ENCODE measurements at places on chromosomes 2 and 18.

GRCh38 chr2:79116997-79117928, 3.0 kb upstream of the REG1A start:
- no peak for DNase-seq

GRCh38 chr18:10217211-10217610, 237.2 kb upstream of the APCDD1 start:
- no peak for DNase-seq

GRCh38 chr2:145067549-145068030, 547.7 kb upstream of the ZEB2 start:
- DNase-seq, result no peak

DNA sequence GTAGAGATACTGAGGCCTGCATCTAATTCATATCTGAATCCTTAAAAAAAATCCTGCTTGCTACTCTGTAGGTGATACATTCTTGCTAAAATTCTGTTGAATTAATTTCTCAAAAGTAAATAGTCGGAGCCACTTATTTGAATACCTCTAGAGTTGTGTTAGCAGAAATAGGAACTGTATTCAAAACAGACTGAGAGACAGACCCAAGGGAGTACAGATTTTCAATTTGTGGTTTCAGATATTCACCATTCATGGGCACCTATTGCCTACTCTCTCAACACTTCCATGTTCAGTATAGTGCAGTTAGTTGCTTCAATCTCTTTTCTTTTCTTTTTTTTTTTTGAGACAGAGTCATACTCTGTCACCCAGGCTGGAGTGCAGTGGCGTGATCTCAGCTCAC, 46.6 kb upstream of the CTLA4 start:
- no peak for DNase-seq

DNA sequence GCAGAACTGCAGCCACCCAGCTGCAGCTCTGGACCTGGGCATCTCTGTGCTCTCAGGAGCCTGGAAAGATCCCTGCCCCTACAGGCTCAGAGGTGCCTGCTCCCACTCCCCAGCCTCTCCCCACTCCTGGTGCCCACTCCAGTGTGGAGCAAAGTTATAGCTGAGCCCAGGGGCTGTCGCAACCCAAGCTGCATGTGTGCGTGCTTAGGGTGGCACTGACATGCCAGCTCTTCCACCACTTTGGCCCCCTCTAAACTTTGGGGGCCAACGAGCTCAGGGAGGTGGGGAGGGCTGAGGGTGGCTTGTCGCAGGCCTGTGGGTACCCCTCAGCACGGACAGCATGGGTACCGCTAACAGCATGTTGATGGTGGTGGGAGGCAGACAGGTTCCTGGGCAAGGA, 126.3 kb upstream of the FHL2 start:
- no peak for DNase-seq

DNA sequence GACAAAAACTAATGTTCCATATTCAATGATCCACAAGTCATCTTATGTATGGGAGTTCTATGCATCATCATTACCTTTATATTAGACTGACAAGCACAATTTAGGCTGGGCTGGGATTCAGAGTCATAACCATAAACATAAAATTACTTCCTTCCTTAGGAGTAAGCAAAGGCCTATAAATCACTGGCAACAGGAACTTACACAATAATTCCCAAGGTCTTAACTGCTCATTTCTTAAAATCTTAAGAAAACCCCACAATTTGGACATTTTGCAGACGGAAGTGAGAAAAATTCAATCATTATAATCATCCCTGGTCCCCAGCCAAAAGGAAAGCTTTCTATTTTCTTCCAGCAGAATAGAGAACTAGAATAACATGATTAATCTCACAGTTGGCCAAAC, 232.3 kb downstream of the DYM start:
- DNase-seq, result no peak

DNA sequence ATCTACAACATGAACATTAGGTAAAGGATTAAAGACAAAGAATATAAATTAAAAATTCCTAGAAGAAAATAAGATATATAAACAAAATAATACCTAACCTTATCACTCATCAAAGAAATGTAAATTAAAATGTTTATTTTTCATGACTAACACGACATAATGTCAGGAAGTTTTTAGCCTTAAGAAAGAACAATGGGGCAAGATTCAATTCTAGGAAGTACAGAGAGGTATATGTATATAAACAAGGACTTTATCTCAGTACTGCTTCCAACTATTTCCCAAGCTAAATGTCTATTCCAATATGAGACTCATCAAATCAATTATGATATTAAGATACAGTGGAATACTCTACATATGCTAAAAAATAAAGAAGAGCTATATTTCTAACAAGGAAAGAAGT, 44.1 kb downstream of the TTC21B start:
- no peak for DNase-seq

DNA sequence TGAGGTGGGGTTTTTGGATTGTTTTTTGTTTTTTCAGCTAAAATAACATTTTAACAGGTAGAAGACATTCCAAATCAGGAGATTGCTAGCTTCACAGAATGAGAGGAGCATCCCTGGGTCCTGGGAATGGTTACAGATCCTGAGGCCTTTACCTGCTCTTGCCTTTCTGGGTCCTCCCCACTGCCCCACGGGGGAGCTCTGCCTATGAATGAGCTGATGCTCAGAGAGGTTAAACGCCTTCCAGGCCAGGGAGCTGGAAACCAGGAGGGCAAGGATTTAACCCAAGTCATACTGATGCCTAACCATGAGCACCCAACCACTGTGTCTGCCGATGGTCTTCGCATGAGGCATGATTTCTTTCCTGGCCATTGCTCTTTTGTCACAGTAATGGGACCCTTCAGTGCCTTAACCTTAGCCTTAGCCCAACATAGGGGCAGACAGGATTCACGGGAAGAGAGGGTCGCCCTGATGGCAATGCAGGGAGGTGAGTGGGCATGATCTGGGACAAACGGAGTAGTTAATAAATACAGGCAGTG, 16.1 kb downstream of the MOCOS start:
- no peak for DNase-seq

- DNase-seq, result no peak
Measured at GRCh38 chr2:217171874-217172273, 312.0 kb upstream of the TNP1 start.

DNA sequence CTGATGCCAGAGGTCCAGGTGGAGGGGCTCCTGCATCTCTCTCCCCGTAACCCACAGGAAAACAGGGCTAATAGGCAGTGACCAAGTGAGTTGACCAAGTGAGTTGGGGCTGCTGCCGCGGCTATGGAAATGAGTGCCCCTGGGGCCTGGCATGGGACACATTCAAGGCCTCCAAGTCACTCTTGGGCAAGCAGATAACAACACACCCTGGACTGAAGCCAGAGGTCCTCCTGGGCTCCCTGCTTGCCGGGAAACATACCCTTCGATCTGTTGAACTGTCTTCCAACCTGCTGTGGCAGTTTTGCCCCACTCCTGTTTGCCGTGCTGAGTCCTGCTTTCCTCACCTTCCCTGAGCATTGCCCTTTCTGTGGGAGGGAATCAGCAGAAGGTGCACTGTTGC, 89.2 kb downstream of the LIPG start:
- no peak for DNase-seq

DNA sequence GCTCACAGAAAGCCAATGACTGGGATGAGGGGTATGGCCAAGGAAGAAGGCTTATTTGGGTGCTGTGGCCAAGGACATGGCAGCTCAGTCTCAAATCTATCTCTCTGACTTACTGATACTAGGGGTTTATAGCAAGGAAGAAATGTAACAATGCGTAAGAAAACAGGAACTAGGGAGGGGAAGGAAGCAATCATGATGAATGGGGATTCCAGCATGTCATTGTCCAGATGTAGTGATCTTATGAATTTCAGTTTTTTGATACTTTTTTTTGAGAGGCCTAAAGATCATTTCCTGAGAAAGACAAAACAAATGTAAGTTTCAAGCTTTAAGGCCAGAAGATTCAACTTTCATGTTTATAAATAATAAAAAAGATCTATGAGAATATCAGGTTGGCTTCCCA, 298.6 kb upstream of the FAM98A start:
- no peak for DNase-seq

GRCh38 chr18:56235481-56236013, 402.8 kb downstream of the TXNL1 start:
- no peak for DNase-seq

- peak; percentile 77 for DNase-seq
Measured at GRCh38 chr2:223669453-223670225, 67.5 kb upstream of the SCG2 start.

DNA sequence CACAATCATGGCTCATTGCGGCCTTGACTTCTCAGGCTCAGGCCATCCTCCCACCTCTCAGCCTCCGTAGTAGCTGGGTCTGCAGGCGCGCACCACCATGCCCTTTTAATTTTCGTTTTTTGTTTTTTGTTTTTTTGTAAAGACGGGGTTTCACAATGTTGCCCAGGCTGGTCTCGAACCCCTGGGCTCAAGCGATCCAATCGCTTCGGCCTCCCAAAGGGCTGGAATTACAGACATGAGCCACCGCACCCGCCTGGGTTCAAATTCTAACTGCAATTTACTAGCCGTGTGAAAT, 12.3 kb upstream of the DCTN1 start:
- no peak for DNase-seq

- DNase-seq, result no peak
Measured at GRCh38 chr2:53854678-53855077, 5.1 kb downstream of the GPR75 start.

DNA sequence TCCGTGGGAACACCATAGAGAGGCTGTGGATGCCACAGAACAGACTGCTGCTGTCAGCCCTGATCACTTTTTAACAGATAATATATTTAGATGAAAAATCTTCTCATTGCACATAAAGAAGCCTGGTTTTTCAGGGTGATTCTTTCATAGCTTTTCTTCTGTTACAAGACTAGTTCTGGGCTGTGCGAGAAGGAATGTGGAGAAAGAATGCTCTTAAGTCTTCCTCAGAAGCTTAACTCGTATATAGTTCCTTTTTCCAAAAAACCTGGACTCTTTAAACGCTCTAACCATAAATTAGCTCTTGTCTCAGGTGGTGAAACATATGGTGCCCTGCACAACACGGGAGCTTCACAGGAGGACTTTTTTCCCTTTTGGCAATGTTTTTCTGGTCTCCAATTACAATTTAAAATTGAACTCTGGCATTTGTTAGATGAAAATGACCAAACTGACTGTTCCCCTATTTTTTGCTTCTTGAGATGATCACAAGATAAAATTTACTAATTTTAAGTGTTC, 125.9 kb upstream of the SMAD7 start:
- DNase-seq, result no peak

GRCh38 chr18:5239447-5239846, 42.4 kb upstream of the AKAIN1 start:
- no peak for DNase-seq

DNA sequence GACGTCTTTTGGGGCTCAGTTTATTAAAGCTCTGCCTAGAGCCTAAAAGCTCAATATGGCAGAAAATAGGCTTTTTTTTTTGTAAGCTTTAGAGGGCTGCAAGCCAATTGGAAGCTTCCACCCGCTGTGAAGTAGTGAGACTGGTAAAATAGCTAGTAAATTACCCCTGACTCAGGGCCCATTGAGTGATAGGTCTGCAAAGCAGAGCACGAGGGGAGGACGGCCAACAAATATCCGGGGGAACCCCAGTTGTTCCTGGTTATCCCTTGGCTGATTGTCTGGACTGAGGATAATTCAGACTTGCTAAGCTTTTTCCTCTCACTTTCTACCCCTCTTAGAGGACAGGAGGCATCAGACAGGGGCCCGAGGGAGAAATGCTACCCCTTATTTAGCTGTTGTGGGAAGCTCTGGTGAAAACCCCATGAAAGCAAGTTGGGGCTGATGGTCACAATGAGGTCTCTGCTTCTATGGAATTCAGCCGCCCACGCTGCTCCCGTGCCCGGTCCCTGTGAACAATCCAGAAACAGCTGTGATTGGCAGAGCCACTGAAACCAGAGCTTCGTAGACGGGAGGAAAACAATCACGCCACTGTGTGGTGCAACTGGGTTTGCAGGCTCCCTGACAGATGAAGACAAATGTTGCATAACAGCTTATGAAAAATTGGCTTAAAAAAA, 141.9 kb upstream of the LGALSL start:
- DNase-seq, result peak; percentile 73

All from M059J (cell line).